Endothelial cell (in vitro differentiated cells): ENCODE measurements at places on chromosomes 2 and 18.

DNA sequence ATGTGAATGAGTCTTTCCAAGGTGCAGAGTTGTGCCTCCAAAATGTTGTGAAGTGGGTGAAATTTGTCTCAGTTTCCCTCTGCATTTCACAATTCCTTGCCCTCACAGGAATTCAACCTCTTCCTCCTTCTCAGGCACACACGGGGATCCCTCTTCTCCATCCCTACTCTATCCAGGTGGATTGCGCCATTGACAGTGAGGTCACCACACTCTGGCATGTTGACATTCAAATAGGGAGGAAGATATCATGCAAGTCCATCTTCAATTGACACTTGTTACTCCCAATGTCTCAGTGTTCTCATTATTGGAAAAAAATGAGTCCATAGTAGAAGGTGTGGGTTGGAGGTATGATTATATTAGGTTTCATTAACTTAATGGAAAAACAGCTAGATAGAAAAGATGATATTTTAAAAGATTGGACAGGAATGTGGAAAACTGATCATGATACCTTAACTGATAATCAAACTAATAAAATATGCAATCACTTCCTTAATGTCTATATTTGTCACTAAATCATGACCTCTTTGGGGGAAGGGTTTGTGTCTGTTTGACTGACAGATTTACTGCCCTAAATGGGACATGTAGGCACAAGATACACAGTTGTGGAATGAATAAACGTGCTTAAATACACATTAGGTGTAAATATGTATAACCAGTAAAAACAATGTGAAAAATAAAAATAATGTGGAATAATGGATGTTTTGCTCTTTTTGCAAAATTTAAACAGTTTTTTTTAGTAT is 213.8 kb upstream of the SLC8A1 start:
- DNase-seq: no peak

GRCh38 chr18:59067873-59068272 is 71.8 kb upstream of the SEC11C start:
- DNase-seq: peak; percentile 51

- peak; percentile 37 for DNase-seq
These were observed at the start of gene SCN2A for GRCh38 chr2:165239230-165239629. Gene SCN2A (plus strand): TSS chr2:165239414. CDS start chr2:165295824, 56,410 bp downstream.

GRCh38 chr18:50187659-50188058 is 7.3 kb downstream of the MYO5B start:
- DNase-seq: no peak

DNA sequence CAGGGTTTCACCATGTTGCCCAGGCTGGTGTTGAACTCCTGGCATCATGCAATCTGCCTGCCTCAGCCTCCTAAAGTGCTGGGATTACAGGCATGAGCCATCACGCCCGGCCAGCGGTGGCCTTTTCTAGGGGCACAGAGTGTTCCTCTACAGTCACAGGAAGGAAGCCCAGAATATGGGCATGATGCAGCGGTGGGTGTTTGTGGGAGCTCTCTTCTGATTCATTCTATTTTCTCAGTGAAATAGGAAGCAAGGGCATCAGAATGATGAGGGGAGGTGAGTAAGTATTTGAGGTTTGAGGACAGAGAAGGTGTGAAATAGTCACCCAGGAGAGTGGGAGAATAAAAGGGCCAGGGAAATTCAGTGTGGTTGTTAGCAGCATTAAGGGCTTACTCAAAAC is 70.3 kb upstream of the PSME4 start:
- no peak for DNase-seq
